Hematopoietic multipotent progenitor cell treated with erythropoietin and hydrocortisone succinate and interleukin-3 and kit ligand, for 4 days (in vitro differentiated cells): ENCODE measurements at places on chromosomes 1 and 21.

- peak; percentile 68 for DNase-seq
Measured at GRCh38 chr1:6652986-6653385, 28.3 kb downstream of the THAP3 start.

- peak; percentile 19 for DNase-seq
Measured at GRCh38 chr1:48878191-48878940, 101.7 kb upstream of the BEND5 start.

GRCh38 chr1:233907151-233907550 lies 2.7 kb downstream of the SLC35F3 start:
- no peak for DNase-seq

DNA sequence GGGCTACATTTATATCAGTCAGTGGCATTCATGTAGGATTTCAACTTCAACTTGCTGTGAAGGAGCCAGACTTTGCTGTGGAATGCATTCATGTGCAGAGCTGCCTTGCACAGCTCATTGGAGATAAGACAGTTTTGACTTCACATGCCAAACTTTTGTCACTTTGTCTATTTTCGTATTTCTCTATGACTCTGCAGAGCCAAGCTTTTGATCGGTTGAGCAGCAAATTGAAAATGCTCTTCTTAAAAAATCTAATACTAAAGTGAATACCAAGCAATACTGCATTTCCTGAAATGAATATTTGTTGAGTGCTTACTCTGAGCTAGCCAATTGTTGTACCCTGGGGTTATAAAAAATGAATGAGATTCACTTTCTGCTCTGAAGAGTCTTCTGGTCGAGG lies 388.7 kb downstream of the ST6GALNAC3 start:
- no peak for DNase-seq

DNA sequence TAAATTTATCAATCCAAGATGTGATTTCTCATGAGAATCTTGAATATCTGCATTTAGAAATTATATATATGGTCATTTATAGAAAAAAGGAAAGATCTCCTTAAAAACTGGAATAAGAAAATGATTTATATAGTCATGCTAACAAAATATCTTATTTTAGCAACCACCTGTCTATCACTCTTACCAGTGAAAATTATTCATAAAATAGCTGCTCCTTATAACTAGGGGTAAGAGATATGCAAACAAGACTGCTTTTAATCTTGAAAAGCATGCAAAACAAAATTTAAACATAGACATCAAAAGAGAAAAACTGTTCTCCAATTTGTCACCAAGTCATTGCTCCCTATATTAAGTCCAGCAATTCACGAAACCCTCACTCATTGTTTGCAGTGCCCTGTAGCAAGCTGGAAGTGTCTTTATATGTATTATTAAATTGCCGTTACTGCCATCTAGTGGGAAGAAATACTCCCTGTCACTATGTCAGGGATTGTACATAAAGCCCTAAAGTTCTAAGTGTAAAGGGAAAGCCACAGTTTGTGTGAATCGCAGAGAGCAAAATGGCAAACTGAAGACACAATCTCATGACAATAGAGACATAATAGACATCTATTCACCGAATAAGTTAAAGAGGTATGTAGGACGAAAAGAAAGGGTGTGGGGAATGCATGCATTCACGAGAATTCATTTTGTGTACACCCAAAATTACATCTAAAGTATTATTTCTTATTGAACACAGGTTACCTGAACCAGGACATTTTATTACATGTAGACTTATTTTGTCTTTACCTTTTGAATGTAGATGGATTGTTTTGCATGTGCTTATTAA lies 600.5 kb downstream of the USP25 start:
- DNase-seq: peak; percentile 91

GRCh38 chr1:196214866-196215265 lies 393.4 kb downstream of the KCNT2 start:
- no peak for DNase-seq

DNA sequence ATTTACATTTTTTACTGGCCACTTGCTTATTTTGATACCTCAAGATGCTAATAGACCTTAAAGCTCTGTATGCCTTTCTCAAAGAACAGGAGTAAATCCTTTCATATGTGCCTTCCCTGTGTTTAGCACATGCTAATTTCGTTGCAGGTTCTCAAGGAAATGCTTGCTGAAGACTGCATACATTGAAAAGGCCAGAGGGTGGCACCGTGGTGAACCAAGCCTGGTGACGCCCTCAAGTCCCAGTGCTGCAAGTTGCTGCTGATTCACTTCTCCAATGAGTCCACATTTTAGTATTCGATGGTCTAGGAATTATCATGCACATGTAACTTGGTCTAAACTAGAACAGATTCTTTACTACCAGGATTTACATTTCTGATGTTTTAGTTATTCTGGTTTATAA lies 94.1 kb downstream of the CLDN17 start:
- peak; percentile 52 for DNase-seq

- DNase-seq: no peak
Measured at GRCh38 chr1:29390491-29391361, 154.4 kb downstream of the PTPRU start.

DNA sequence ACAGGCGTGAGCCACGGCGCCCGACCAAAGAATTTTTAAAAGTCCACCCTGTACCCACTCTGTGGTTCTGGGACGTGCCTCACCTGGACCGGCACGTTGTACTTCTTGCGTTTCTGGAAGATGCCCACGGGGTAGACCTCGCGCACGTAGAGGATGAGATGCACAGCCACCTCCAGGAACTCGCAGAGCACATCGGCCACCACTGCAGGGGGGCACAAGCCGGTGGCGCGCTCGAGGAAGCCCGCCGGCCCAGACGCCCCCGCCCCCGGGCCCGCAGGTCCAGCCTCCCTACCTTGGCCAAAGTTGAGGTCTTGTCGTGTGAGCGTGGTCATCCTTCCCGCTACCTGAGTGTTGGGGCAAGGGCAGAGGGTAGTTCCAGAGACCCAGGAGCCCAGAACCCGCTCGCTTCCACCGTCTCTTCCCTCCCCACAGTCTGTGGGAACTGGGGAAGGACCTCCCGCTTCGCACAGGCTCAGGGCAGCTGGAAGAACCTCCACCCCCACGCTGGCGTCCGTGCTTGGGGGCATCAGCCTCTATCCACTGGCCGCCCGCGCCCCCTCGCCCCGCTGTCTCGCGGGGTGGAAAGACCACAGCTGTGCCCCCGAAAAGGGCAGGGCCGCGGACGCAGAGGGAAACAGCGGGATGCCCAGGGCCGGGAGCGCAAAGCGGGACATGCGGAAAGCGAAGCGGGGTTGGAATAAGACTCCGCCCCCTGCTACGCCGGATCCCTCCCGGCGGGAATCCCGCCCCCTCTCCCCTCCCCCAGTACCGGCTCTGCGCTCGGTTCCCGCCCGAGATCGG lies 478 bp downstream of the MAD2L2 start:
- DNase-seq: no peak

DNA sequence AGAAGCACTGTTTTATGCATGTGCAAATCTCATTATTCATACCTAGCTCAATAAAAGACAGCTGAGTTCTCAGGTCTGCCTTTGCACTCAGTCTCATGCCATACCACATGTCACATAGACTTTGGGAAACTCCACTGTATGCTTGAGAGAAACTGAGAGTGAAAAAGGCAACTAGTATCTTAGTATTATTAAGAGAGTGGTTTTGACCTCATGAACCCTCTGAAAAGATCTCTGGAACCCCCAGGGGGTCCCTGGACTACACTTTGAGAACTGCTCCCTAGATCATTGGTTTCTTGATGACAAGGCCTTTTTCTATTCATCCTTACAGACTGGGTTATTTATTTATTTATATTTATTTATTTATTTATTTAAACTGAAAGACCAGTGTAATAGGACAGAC lies 3.7 kb upstream of the RHEX start:
- DNase-seq: no peak

GRCh38 chr1:99886841-99887240 lies 36.7 kb downstream of the AGL start:
- DNase-seq: no peak

DNA sequence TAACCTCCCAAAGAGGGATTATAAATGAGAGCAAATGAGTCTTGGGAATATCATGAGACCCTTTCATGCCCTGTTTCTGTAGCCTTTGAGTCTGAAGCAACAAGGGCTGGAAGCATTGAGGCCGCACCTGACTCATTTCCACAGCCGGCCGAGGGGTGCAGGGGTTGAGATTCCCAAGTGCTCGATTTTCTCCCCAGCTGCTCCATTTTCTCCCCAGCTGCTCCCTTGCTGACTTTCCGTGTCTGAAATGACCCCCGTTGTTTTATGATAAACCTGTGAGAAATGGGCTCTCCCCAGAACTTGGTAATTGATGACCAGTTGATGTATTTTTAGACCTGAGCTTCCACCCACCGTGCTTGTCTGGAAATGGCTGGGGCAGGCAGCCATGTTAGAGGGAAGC lies 22.9 kb downstream of the SIM2 start:
- no peak for DNase-seq

DNA sequence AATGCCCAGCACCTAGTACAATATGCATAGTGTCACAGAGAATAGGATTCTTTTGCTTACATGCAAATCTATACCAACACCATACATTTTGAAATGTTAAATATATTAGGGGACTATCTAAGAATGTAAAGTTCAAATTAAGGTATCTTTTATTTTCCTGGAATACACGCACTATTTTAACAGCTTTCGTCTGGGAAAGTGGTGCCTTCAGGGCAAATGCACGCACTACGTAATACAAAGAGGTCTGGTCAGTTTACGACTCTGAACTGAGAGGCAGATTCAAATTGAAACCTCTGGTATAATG lies 931 bp downstream of the FUBP1 start:
- no peak for DNase-seq

- DNase-seq: no peak
Measured at GRCh38 chr21:27677546-27677945, 710.7 kb upstream of the ADAMTS5 start.

- DNase-seq: no peak
Measured at GRCh38 chr1:207894704-207895103, 16.2 kb downstream of the CD34 start.

- DNase-seq: no peak
Measured at GRCh38 chr1:180623579-180624347, 8.1 kb upstream of the XPR1 start.

GRCh38 chr1:36508257-36508656 lies 25.5 kb upstream of the CSF3R start:
- DNase-seq: no peak

DNA sequence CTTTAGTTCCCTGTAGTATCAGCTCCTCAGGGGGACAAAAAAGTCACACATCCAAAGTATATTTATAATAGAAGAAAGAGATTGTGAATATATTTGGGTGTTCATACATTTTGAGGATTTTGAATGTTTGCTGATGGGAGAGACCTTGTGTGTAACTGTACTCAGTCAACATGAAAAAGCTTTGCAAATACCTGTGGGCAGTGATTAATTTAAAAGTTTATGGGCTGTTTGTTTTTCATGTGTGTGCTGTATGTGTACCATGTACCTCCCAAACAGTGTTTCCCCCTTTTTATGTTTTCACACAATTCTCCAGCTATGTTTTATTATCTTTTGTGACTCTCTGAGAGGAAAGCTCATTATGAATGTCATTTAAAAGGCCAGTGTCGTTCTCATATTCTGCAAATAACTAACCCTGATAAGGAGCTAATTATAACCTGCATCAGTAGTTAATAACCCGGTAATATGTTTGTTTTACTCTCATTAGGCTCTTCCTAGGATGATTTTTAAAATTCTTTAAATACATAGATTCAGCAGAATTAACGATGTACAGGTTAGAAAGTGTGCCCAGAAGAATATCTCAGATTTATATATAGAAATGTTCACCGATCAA lies 271.5 kb downstream of the NFIA start:
- DNase-seq: no peak

DNA sequence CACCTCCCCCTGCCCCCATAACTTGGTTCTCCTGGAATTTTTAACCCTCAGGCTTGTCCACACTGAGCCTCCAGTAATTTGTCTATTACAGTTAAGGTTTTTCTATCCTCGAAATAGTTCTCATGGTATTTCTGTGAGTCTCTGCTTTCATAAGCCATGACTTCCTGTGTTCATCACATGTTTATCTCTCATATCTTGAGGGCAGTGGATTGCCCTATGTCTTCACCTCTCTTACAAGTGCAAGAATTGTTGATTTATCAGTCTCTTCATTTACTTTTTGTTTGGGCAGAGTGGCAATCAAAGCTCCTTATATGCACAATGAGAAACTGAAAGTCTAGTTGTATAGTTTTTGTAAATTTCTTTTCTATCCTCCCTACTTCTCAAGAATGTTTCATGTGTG lies 328.4 kb downstream of the PLA2G4A start:
- peak; percentile 9 for DNase-seq

GRCh38 chr1:3773572-3774275 lies 1.2 kb downstream of the SMIM1 start:
- DNase-seq: peak; percentile 40

DNA sequence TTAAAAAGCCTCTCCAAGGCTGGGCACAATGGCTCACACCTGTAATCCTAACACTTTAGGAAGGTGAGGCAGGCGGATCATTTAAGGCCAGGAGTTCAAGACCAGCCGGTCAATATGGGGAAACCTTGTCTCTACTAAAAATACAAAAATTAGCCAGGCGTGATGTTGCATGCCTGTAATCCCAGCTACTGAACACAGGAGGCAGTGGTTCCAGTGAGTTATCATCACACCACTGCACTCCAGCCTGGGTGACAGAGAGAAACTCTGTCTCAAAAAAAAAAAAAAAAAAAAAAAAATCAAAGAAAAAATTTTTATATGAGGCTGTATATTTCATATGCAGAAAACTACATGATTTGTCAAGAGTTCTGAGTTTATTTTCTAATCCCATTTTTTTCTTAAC lies 1107.1 kb upstream of the TMPRSS15 start:
- peak; percentile 13 for DNase-seq

DNA sequence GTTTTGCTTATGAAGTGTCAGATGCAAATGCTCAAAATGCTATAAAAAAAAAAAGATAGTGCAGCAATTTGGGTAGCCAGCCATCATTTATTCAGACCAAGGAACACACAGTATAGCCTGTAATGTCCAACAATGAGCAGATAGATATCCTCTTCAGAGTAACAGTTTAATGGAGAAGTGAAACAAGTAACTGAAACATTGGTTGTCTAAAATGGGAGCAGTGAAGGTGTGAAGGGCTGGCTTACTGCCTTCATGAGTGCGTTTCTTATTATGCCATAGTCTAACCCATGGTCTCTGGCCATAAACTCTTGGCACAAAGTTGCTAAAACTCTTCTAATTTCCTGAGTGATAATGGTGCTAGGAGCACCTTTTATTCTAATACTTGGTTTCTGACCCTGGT lies 11.4 kb downstream of the RGS5 start:
- no peak for DNase-seq

- DNase-seq: no peak
Measured at GRCh38 chr1:178746345-178746744, 21.3 kb downstream of the RALGPS2 start.

DNA sequence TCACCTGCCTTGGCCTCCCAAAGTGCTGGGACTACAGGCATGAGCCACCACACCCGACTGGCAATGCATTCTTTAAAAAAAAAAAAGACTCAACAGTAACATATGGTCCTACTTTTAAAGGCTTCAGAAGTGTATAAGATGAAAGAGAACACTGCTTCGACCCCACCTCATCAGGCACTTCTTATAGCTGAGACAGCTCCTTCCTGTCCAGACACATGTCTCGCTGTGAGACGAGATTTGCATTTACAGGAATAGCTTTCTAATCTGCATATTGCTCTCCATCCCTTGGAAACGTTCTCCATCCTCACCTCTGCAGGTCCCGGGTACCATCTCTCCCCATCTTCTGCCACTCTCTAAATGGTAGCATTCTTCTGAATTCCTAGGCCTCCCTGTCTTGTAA lies 6.7 kb downstream of the AZIN2 start:
- DNase-seq: no peak

- DNase-seq: no peak
Measured at GRCh38 chr1:56152635-56153034, 426.7 kb downstream of the PLPP3 start.
